ENCODE measurements at places on chromosomes 1 and 21.
A peak's percentile ranks its signal among the peaks of the same experiment; 100 is the strongest.

GRCh38 chr21:34704119-34704518 is 35.3 kb downstream of the CLIC6 start:
- DNase-seq = no peak

DNA sequence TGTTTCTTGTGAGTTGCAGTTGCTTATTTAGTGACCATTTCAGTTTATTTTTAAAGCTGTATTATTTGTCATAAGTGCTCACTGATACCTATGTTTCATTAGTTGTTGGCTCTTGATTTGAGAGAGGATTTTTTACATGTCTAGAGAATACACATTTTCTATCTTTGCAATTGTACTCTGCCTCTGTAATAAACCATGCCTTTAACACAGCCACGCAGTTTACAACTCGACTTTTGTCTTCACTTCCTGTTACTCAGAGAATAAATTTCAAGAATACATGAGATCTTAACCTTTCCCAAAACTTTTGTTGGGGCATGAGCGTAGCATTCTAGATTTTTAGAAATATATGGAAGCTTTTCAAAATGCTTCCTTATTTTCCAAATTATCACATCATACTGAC is 14.9 kb upstream of the ZNF678 start:
- DNase-seq = no peak

DNA sequence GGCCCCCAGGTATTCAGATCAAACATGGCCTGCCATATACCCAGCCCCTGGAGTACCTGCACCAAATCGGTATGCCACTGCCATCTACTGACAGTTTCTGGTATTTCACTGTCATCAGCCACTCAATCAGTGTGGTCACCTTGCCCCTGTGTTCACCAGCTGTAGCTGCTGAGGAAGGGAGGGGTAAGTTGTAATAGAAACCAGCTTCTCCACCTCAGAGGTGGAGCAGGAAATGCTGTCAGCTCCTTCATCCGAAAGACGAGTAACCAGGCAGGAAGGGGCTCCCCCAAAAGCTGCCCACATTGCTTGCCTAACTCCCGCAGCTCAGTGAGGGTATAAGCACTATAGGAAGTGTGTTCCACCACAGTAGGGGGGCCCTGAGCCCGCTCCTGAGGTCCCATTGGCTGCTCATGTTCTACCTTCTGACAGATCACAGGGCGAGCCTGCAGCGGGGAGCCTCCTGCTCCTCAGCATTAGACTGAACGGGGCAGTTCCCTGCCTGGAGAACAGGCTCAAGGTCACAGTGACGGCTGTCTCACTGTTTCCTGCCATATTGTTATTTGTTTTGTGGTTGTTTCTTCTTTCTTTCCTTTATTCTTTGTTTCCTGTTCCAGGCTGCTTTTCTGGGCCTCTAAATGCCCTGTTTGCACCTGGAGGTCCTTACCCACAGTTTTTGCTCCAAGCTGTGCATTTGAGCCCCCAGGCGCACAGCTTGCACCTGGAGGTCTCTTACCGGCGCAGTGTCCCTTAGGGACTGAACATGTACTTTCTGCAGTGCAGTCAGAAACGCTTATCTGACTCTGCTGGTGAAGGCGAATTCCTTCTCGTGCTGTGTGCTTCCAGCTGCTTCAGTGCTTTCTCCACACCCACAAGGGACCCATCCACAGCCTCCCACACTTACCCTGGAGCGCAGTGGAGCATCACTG is 1638.3 kb downstream of the MRPL39 start:
- DNase-seq = peak; percentile 16

GRCh38 chr1:155064111-155064831 is 731 bp downstream of the EFNA4 start:
- DNase-seq = no peak

DNA sequence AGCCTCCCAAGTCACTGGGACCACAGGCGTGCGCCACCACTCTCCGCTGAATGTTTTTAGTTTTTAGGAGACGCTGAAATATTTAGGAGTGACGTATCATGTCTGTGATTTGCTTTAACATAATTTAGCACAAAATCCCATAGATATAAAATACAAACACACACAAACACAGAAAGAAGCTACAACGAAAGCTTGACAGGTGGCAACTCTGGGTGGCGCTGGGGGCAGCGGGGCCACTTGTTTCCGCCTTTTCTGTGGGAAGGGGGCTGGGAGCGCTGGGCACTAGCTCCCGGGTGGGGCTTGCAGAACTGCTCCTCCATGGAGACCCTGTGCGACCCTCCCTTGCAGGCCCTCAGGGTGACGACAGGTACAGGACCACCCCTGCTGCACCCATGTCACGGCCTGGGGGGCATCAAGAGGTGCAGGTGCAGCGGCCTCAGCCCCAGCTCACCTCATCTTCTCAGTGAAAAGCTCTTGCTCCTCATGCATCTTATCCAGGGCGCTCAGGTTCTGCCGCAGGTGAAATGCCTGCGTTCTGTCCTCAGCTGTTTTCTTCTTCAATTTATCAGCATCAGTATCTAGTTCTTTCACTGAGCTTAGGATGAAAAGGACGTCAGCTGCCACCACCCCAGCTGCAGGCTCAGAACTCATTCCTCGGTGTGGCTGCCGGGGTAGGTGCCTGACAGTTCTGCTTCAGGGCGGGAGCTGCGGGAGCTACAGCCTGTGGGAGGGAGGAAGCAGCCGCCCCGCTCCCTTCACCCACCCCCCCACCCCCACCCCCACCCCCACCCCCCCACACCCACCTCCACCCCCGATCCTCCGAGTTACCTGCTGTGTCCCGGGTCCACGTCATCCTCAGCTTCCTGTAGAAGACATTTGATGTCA is 15.3 kb downstream of the CFAP74 start:
- DNase-seq = no peak

DNA sequence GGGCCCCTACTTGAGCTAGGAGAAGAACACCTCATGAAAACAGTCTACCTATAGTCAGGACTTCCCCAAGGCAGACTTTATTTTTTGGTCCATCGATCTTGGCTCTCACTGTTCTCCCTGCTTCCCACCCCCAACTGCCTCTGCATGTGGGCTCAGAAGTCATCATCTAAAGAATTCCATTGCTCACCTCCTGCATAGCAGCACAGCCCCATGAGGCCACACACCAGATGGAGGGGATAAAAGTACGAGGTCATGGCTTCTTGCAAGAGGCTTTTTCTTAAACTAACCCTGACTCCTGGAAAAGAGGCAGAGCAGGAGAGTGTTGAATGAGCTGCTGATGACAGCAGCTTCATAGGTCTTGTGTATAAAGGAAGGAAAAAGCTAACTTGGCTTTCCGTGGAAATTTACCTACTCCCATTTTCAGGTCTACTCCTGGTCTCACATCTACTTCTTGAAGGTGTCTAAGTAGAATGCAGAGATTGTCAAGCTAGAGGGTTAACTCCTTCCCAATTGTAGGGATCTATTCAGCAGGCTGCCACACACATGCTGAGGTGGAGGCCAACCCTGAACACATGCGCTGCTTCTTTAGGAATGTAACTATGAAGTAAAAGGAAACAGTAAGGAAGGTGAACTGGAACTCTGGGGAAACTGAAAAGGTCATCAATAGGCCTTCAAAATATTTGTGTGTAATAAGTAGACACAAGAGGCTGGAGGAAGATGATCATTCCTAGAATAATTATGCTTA is 18.7 kb downstream of the WNT2B start:
- no peak for DNase-seq

GRCh38 chr1:229579059-229579673 is 20.7 kb upstream of the ABCB10 start:
- no peak for DNase-seq

- DNase-seq = no peak
Measured at GRCh38 chr1:182381962-182382819, 9.4 kb downstream of the GLUL start.

DNA sequence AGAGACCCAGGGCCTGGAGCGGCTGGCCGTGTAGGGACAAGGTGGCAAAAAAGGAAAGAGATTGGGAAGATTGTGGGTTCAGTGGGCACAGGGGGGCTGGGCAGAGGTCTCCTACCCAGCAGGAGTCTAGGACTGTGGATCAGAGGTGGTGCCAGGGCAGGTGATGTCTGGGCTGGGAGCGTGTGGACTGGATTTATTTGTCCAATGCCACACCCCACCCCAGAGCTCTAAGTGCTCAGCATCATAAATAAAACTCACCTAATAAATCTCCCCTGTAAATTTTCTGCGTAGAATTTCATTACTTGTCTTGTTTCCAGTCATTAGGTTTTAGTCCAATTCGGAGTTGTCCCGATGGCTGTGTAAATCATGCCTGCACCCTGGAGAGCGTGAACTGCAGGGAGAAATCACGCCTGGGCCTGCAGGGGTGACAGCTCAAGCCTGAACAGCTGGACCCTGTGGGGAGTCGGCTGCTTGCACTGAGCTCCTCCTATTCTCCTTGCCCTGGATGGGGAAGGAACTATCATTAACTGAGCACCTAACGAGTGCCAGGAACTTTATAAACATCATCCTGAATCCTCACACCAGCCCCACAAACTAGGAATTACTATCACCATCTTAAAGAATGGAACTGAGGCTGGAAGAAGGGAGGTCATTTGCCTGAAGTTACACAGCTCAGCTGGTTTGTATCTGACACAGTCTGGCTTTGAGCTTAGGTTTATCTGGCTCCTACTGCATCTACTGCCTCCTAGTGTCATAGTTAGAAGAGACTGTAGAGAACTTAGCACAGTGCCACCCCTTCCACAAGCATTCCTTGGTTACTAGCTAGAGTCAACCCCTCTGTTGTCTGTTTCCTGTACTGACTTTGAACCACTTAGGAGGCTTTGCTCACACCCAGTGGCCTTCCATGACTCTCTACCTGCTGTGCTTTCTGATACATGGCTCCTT is 25.0 kb upstream of the POU3F1 start:
- DNase-seq = no peak

- peak; percentile 36 for DNase-seq
Measured at GRCh38 chr1:24955161-24955560, 25.1 kb upstream of the RUNX3 start.

DNA sequence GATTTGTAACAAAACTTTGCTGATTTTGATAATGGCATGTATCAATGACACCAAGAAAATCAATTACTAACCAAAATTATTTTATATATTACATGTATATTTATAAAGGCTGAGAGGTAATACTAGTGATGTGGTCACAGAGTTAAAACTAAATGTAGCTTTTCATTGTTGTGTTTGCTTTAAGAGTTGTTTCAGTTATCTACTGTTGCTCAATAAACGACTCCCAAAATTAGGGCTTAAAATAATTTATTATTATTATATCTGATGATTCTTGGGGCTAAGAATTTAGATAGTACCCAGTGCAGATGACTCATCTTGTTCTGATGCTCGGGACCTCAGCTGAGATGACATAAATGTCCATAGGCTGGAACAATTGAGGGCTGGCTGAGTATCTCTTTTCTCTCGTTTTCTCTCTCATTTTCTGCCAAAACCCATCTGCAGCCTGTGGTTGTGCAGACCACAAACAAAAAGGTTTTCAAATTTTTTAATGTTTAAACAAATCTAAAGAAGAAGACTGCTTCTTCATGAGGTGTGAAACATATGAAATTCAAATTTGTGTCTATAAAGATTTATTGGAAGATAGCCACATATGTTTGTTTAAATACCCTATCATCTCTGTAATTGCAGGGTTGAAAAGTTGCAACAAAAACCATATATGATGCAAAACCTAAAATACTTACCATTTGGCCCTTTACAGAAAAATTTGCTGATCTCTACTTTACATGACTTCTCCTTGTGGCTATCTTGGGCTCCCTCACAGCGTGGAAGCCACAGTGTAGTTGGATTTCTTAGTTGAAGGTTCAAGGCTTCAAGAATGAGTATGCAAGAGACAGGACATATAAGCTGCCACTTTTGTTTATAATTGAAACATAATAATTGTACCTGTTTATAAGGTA is 14.8 kb upstream of the PTPRC start:
- no peak for DNase-seq

DNA sequence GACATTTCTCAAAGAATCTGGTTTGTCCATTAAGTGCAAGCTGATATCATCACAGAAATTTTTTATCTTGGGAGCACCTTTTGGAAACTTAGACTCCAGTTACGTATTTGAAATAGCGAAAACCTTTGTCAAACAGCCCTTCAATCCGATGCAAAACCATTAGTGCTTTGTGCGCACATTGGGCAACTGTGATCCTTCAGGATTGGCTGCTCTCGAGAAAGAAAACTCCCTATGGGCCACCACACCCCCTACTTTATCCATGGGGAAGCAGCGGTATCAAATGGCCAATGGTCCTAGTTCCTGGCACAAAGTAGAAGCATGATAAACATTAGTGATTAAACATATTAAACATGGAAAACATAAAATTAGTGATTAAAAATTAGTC is 16.0 kb upstream of the CD55 start:
- DNase-seq = no peak

GRCh38 chr1:183552891-183553290 is 37.4 kb downstream of the NCF2 start:
- DNase-seq = no peak

- DNase-seq = no peak
Measured at GRCh38 chr1:94608852-94609530, 67.4 kb upstream of the F3 start.

DNA sequence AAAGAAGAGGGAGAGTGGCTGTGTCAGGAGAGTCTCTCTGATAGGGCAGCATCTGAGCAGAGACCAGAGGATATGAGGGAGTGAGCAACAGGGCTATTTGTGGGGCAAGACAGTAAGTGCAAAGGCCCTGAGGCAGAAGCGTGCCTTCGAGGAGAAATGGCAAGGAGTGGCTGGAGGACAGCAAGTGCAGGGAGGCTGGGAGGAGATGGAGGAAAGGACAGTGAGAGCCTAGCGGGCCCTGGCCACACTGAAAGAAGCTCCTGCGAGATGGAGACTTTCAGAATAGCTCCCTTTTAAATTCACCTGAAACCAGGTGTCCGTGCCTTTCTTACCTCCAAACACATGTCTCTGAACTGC is 25.2 kb downstream of the EXOC8 start:
- no peak for DNase-seq

- DNase-seq = no peak
Measured at GRCh38 chr21:34649400-34649799, 19.4 kb upstream of the CLIC6 start.

DNA sequence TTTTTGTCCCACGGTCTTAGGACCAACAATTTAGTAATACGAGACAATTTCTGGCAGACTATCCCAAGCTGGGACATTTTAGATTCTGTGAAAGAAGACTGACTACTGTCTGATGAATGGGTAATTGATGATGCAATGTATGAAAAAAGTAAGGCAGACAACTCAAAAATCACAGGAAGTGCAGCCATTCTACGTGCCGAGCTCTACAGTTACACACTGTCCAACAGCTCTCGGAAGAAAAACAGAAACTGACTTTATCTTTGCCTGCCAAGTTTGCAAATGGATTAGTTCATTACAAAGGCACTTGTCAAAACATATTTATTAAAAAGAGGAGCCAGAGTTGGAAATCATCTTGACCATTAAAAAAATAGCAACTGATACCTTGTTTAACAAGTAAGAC is 31.3 kb downstream of the ZBTB8B start:
- DNase-seq = no peak

- peak; percentile 31 for DNase-seq
Measured at GRCh38 chr1:111204201-111204982, 3.9 kb upstream of the DENND2D start.

- DNase-seq = no peak
Measured at GRCh38 chr1:231748760-231749415, 122.3 kb downstream of the DISC1 start.

DNA sequence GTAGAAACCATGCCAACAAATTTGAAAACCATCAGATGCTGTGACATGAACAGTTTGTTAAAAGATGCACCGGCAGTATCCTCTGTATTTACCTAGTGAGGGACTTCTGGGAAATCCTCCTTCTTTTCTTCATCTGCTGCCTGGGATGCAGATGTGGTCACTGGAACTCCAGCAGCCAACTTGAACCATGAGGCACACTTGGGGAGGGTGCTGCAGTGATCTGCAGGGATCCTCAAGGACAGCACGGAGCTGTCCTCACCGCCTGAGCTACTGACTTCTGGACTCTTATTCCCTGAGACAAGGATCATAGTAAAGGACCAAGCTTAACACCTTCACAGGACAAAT is 19.5 kb upstream of the NID1 start:
- DNase-seq = no peak
